Hypothalamus (tissue), 51 donors: ENCODE measurements at places on chromosomes 6 and 20.

DNA sequence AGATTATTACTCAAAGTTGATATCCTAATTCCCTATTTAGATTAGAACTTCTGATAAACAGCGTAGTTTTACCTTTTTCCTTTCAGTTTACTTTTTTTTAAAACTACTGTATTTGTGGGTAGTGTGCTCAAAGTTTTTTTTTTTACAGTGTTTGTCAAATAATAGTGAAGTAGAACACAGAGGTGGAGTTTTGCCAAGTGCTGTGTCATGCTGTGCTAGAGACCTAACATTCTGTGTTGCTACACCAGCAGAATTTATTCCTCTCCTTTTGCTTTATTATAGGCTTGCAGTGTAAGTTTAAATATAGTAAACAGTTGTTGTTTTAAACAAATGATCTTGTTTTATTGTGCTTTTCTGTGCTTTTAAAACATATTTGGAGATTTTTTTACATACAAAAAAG is 125.4 kb downstream of the HIVEP1 start:
- DNase-seq, result no peak

DNA sequence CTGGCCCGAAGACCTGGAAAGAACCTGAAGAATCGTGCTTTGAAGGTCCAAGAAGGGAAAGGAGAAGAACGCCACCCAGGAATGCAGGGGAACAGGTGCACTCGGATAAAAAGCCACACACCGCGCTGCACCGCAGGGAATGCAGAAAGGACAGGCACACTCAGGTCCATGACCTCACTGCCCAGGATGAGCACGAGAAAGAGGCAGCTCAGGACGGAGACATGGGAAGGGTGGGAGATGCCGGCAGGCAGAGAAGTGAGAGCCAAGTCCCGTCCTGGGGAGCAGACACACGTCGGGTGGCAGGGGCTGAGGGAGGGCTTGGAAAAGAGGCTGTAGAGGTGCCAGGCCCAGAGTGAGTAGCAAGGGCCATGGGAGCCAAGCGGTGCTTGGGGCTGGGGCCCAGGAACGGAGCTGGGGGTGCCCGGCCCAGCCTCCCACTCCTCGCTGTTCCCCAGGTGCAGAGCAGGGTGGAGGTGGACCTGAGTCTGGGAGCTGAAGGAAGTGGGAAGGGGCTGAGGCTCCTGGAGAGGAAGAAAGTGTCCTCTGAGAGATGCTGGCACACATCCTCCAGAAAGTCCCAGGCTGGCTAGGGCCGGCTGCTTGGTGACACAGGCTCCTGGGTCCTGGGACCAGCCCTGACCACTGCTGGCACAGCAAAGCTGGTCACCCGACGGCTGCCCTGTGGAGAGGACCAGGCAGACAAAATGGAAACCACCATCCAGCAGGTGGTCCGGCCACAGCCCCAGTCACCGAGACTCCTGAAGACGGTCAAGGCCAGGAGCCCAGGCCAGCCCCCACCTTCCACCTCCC is 91.3 kb downstream of the PSMB1 start:
- DNase-seq, result no peak

DNA sequence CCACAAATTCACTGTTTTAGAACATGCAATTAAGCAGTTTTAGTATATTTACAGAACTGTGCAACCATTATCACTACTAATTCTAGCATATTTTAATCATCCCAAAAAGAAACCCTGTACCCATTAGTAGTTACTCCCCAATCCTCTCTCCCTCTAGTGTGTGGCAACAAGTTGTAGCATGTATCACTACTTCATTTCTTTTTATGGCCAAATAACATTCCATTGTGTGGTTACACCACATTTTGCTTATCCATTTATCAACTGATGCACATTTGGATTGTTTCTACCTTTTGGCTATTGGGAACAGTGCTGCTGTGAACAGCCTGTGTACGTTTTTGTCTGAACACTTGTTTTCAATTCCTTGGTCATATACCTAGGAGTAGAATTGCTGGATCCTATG is 31.5 kb upstream of the FKBP1A start:
- DNase-seq, result no peak

GRCh38 chr6:11824986-11825385 is 46.4 kb upstream of the ADTRP start:
- DNase-seq, result no peak

DNA sequence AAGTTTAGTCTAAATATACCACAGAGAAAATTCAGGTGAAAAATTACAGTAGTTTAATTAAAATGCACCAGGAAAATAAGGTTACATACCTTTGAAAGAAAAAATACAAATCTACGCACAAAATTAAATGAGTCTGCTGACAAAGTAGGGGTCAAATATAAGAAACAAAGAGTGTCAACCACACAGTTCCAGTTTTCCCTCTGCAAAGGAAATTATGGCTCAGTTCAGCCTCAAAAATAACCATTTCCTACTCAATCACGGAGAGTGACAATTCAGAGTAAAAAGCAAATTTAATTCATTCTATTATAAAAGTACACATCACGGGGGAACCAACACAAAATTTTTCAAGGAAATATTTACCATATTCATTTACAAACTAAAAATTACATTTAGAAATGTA is 124.8 kb downstream of the PTPRK start:
- no peak for DNase-seq

DNA sequence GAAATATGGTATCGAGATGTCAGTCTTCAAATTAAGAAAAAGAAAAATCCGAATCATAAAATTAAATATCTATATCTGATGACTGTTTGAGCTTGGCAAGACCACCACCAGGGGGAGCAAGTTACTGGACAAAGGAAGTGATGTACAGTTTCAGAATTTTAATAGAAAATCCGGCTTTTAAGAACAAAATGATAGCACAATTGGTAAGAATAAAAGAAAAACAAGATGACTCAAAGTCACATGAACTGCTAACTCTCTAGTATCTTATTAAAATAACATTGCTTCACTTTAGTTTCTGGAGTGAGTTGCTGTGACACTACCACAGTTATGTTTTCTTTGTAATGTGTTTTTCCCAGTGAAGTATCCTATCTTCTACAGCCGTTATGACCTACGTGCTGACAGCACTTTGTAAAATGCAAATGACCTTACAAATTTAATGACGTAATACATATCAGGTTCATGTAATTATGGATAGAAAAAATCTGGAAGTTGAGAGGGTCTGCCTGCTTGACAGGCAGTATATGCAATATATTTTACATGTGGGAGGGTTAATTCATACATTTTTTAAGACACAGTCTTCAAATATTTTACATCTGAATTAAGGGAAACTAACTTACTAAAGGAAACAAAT is 405.3 kb upstream of the HS3ST5 start:
- peak; percentile 29 for DNase-seq

DNA sequence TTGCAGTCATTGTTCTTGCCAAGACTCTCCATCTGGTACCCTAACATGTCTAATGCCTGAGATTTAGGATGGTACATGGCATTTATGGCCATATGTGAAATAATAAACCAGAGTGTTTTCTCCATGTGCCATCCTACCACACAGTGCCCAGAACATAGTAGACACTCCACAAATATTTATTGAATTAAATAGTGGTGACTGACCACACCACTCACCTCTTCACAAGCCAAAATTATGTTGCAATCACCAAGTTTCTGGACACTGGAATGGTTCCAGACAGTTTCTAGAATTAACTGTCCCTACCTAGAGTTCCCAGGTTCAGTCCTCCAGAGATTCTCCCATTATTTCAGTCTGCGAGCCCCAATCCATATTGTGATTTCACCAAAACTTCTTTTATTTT is 427.3 kb downstream of the KIF16B start:
- no peak for DNase-seq

- no peak for DNase-seq
Observed at GRCh38 chr20:36775826-36776225, 2.3 kb upstream of the DSN1 start.

DNA sequence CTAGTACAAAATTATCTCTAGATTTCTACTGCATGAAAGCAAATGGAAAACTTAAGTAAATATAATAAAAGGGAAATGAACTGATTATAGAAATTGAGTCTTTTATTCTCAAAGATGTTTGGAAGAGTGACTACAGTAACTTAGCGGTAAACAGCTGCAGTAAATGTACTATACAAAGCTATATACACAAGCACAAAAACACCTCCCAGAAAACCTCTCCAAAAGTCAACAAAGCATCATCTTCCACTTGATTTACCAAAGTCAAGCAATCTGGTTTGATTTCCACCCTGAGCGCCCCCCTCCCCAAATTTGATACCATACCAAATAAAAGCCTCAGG is 142.1 kb upstream of the SHLD1 start:
- no peak for DNase-seq

DNA sequence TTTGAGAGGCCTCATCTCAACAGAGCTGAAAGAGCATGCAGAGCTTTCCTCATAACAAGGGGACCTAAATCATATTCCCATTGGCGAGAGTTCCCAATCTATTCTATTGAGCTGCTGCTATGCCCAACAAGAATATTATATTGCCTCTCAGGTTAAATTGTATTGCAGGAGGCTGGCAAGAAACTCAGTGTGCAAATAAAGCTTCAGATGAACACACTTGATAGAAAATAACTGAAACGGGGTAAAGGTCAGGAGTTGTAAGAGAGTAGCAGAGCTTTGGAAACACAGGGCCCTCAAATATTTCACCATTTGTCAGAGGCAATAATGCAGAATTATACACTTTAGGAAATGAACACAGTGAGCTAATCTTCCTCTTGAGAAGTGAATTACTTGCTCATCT is 364.3 kb upstream of the SPTLC3 start:
- no peak for DNase-seq

DNA sequence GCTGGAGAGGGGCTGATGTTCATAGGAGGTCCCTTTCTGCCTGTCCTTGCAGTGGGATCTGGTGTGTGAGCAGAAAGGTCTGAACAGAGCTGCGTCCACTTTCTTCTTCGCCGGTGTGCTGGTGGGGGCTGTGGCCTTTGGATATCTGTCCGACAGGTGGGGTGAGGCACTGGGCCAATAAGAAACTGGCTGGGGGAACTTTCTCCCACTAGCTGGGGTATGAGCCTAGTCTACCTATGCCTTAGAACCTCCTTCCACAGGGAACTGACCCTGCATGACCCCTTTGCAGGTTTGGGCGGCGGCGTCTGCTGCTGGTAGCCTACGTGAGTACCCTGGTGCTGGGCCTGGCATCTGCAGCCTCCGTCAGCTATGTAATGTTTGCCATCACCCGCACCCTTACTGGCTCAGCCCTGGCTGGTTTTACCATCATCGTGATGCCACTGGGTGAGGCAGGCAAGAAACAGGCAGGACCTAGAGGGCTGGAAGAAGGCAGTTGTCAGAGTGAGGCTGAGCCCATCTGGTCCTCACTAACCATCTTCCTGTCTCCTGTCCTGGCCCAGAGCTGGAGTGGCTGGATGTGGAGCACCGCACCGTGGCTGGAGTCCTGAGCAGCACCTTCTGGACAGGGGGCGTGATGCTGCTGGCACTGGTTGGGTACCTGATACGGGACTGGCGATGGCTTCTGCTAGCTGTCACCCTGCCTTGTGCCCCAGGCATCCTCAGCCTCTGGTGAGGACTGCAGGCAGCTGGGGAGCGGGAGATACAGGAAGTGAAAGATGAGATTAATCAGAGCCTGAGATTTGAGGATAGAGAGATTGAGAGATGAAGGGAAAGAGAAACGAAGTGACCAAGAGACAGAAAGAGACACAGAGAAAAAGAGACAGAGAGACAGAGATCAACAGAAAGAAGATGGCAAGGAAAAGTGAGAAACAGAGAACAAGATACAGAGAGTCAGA is 1.6 kb downstream of the SLC22A7 start:
- no peak for DNase-seq

- DNase-seq, result no peak
Observed at GRCh38 chr6:124080483-124080882, 276.8 kb downstream of the NKAIN2 start.

DNA sequence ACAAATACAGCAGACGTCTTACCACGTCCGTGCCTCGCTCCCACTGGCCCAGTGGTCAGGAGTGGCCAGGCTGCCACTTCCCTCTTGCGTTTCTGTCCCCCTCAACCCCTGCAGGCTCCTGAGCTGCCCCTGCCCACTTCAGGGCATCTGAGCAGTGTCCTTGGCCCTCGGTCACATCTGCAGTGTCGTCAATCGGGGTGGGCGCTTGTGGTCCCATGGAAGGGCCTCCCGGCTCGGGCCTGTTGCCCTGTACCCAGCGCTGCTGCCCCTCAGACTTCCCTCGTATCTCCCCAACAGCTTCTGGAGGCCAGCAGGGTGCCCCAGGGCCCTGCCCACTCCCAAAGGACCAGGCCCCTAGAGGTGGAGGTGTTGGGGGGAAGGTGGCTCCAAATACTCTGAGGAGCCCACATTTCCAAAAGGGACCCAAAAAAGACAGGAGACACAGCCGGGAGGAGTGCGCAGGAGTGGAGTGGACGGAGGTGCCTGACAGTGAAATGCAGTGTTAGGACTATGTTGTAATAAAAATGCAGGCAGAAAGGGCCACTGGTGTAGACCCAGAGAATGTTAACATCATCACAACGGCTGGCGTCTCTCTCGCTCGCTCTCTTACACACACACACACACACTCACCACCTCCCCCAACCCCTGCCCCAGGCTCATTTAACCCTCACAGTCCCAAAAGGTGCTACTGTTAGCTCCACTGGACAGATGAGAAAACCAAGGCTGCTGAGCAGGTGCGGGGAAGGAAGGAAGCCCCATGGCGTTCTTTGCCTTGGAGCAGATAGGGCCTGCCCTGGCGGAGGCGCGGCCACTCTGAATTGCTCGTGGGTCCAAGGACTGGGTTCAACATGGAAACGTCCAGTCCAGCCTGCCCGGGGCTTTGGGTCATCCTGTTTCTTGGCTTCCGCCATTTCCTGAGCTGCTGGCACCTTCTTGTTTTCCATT is 343.9 kb downstream of the ZFAND3 start:
- DNase-seq, result no peak

- no peak for DNase-seq
Observed at GRCh38 chr6:7413151-7413823, 23.7 kb downstream of the RIOK1 start.

- DNase-seq, result no peak
Observed at GRCh38 chr20:45032781-45033180, 66.5 kb downstream of the STK4 start.

DNA sequence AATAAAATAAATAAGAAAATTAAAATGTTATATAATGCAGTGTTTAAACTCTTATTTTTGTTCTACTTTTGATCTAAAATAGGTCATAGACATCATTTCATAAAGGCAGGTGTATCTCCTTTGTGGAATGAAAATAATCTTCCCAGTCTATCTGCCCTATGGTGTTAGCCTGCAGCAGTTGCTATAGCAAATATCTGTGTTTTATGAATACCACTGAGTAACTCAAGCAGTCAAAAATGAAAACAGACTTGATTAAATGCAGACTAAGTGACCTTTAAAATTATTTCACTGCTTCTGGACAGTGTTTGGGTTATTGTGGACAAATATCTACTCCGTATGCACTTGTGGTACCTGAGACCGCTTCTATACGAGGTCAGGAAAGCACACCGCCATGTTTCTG is 11.8 kb downstream of the HTR1B start:
- DNase-seq, result no peak

GRCh38 chr6:52409499-52409898 is 10.6 kb upstream of the EFHC1 start:
- no peak for DNase-seq

GRCh38 chr20:38651154-38651553 is 49.5 kb downstream of the ARHGAP40 start:
- no peak for DNase-seq
